Activated CD4-positive, alpha-beta T cell treated with anti-CD3 and anti-CD28 coated beads, Interleukin-2, amount 50 U/mL, for 24 hours (primary cell): ENCODE measurements at places on chromosomes 7 and 10.

- DNase-seq: no peak
Measured at GRCh38 chr10:28849309-28849708, 172.0 kb downstream of the BAMBI start.

DNA sequence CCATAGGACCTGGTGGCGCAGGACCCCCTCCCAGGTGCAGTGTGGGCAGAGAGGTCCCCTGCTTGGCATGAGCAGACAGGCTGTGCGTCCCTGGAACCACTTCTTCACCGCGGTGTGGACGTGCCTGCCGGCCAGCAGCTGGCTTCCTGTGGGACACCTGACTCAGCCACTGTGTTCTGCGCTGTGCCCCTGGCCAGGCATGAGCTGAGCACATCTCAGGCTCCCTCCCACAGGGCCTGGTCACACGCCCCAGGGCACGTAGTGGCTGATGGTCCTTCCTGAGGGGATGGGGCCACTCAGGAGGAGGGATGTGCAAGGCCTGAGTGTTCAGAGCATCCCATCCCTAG lies 3.5 kb upstream of the DEPP1 start:
- no peak for DNase-seq

DNA sequence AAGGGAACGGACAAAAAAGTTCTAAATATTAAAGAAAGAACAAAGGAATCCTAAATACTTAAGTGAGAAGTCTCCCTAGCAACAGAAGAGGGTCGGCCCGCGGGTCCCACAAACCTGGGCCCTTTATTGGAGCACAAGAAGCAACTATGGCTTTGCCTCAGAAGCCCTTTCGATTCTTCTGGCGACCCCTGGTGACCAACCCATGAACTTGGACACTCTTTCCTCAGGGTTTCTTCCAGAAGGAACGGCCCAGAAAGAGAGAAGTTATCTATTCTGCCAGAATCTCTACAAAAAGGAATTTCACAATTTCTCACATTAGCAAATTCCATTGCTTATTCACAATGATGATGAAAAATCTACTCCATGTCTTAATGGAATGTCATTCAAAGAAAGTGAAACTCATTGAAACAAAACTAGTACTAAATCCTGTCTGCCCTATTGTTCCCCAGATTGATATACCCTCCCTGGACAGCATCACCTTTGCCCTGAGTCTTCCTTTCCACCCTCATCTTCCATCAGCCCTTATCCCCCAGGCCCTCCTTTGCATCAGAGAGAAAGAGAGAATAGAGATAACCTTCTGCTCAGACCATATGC lies 43.7 kb downstream of the CPVL start:
- DNase-seq: no peak

DNA sequence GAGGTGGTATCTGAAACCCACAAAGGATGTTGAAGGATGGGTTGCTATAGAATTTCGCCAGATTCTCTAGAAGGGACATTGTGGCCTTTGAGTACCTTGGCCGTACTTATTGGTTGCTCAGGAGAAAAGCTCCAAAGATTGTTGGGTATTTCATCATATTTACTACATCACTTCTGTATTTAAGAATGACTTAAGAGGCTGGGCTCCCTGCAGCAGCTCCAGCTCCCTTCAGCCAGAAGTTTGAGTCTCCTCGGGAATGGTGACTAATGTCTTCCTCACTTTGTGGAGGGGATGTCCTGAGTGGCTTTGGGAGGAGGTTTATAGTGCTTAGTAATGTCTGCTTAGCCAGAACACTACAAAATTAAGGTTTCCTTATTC lies 18.1 kb downstream of the MINDY4 start:
- no peak for DNase-seq

GRCh38 chr10:71008150-71008549 lies 119.8 kb upstream of the PCBD1 start:
- DNase-seq: no peak

- no peak for DNase-seq
Measured at GRCh38 chr7:44617225-44617890, 10.9 kb downstream of the OGDH start.

DNA sequence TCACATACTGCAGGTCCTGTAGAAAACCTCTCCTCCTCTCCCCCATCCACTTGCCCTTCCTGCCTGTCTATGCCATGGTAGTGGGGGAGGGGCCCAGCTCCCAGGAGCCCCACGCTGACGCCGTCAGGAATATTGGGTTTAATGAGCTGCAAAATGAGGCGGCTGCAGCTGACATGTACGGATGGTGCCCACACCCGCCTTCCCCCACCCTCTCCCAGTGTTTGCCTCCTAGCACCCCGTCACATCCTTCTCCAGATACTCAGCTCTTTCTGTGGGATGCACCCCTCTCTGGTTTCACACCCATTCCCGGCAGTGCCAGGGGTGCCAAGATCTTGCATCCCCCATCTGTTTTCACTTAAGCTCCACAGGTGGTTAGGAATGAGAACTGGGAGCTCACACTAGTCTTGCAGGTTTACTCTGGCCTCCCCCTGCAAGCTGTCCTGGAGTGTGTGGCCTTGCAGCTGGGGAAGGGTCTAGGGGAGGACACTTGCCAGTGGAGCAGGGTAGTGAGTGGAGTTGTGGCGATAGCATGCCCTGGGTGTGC lies 26.1 kb downstream of the GBX1 start:
- no peak for DNase-seq
